Neural crest cell (in vitro differentiated cells): ENCODE measurements at places on chromosomes 3 and 15. TPM values are rescaled to one million over a fixed set of nuclear protein-coding genes. Genes with fewer than 3 reads are reported as not detected.

DNA sequence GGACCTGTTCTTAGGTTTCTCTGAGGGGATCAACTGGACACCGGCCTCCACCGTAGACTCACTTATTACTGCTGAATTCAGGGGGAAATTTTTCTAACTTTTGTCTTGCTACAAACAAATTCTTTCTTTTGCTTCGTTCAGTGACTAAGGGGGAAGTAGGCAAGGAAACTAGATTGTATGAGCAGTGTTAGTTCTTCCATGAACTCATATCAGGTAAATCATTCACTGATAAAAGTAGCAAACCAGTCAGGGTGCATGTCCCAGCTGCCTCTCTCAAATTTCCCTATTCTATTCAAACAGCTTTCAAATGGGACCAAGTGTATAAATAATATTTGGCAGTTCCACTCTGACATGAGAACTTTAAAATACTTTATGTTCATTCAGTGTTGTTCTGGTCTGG is 7.3 kb upstream of the CCDC13 start:
- H3K27me3 ChIP-seq, result no peaks in the 10 kb centered on the region
- no peak for DNase-seq
- peaks cover 6% of the 10 kb centered on the region for H3K4me1 ChIP-seq
- H3K36me3 ChIP-seq, result peaks cover 5% of the 10 kb centered on the region

GRCh38 chr3:132966374-132966773 is 71.8 kb upstream of the TMEM108 start:
- H3K4me3 ChIP-seq, result no peak overlapping the region
- no peak overlapping the region for H3K27ac ChIP-seq
- H3K27me3 ChIP-seq, result peaks cover 5% of the 10 kb centered on the region
- no peaks in the 10 kb centered on the region for H3K36me3 ChIP-seq
- DNase-seq, result no peak

DNA sequence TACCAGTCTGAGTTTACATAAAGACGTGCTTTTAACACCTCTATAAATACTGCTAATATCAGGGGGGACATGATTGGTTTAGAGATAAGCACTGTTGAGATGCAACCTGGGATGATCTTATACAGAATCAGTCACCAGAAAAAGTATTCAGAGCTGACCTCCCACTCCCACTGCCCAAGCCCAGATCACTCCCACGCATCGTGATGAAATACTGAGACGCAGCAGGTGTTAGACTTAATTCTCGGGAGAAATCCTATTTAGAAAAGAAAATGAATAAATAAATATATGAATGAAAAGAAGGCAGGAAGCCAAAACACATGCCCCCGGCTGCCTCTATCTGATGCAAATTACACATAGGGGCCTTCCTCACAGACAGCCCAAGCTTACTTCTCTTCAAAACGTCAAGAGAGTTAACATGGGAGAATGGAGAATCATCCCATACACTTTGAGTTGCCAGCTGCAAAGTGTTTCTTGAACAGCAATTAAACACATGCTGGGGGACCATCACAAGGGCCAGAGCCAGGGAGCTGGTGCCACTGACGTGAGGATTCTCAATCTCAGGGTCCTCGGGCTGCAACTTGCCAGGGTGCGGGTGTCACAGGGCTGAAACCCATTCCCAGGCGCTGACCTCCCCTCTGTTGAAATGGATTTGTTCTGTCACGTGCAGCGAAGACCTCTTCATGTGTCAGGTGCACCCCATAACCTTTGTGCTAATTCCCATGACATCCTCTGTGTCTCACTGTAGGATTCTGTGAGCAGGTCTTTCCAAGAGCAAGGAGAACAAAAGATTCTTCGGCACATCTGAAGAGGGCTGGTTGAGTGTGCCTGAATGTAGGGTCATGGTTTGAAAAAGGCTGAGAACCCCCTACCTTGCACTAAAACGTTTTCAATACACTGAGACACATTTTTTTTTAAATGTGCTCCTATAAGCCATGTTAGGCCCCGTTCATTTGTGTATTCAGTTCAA is 764.2 kb upstream of the ARRDC4 start:
- no peak overlapping the region for H3K4me3 ChIP-seq
- H3K4me1 ChIP-seq, result peaks cover 16% of the 10 kb centered on the region
- H3K27ac ChIP-seq, result peak overlapping the region; percentile 90
- no peaks in the 10 kb centered on the region for H3K36me3 ChIP-seq
- DNase-seq, result no peak

DNA sequence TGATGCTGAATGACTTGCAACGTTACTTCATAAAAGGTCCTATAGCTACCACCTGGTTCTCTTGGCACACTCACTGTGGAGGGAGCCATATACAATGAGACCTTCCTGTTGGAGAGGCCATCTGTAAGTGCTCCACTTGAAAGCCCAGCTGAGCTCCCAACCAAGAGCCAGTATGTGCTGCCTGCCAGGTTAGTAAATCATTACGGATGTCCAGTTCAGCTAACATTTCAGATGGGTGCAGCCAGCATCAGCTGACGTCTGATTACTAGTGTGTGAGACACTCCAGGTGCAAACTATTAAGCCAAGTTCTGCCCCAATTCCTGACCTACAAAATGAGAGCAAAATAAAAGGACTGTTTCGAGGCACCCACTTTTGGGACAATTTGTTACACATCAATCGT is 274.4 kb upstream of the ROBO2 start:
- no peaks in the 10 kb centered on the region for H3K36me3 ChIP-seq
- no peak overlapping the region for H3K4me3 ChIP-seq

DNA sequence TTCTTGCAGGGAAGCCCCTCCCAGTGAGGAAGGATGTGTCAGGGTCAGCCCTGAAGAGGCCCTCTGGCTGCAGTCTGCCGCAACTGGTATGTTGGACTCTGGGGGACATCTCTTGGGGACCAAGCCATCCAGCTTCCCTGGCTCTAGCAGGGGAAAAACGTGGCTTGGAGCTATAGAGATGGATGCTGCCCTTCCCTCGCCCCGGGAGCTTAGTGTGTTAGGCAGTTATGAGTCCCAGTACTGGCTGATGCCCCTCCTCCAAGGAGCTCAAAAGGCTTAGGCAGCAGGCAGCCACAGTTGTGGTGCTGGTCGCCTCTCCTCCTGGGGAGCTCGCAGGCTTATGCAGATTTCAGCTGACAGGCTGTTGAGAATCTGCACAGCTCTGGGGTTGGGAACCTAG is 353.1 kb upstream of the GBE1 start:
- H3K27ac ChIP-seq, result no peak overlapping the region
- H3K27me3 ChIP-seq, result no peaks in the 10 kb centered on the region
- peaks cover 20% of the 10 kb centered on the region for H3K36me3 ChIP-seq

DNA sequence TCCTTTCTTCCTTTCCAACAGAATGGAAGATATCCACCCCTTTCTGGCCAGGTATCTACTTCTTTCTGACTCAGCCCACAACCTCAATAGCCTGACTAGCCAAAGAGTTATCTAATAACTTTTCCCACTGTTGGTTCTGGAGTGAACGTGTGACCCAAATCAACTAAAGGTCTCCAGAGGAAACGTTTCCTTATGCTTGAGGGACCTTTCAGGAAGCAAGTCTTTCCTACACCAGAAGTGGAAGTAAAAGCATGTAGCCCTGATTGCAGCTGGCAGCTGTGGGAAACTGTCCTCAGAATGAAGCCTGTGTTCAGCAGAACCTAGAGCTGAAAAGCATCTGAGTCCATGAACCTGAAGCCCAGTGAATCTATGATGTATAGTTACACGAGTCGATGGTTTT is 34.7 kb upstream of the PHLDB2 start:
- H3K4me3 ChIP-seq, result no peak overlapping the region
- DNase-seq, result no peak
- no peaks in the 10 kb centered on the region for H3K4me1 ChIP-seq
- H3K27me3 ChIP-seq, result no peaks in the 10 kb centered on the region
- H3K36me3 ChIP-seq, result peaks cover 2% of the 10 kb centered on the region
- no peak overlapping the region for H3K27ac ChIP-seq

DNA sequence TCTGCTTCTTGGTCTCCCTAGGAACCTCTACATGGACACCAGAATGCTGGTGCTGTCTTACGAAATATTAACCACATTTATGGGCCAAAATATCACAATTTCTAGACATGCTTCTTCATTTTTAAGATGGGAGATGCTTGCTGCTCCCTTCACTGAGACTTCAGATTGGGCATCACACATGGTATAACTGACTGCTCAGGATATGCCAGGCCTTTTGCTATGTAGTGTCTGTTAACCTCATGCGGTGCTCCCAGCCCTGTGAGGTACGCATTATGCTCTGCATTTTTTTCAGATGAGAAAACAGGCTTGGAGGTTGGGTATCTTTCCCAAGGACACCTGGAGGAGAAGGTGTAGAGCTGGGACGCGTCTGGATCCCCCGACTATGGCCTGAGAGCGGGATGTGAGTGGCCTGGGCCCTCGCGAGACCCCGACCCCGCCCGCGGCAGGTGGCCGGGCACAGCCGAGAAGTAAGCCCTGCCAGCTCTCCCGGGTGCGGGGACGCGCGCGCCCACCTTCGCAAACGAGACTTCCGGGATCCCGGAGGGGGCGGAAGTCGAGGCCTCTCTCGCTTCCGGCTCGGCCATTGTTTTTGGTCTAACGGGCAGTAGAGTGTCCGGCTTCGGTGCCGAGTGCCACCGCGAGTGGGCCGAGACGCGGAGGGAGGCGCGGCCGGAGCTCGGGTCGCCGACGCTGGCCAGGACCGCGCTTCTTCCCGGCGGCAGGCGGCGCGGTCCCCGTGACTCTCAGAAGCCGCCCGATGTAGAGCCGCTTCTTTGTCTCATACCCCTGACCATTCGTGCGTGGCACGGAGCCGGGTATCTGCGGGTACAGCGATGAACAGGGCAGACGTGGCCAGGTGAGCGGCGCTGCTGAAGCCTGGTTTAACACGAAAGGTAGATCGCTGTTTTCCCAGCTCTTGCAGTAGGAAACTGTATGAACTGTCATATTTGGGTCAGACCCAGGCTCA is at the start of gene ZKSCAN7:
ZKSCAN7 (plus strand) TSS at position 568 of the 967 bp plus-strand sequence. CDS start 1,855 bp downstream, outside the sequence.
- peak within 1 kb of the TSS; percentile 97 for H3K4me3 ChIP-seq
- peaks cover 34% of the 10 kb centered on the region for H3K27me3 ChIP-seq
- DNase-seq, result peak; percentile 63
- peak within 1 kb of the TSS; percentile 99 for H3K27ac ChIP-seq
- H3K4me1 ChIP-seq, result peaks cover 29% of the 10 kb centered on the region

GRCh38 chr15:90982135-90982534 is 12.2 kb downstream of the PRC1 start:
- no peaks in the 10 kb centered on the region for H3K4me1 ChIP-seq
- no peak for DNase-seq

DNA sequence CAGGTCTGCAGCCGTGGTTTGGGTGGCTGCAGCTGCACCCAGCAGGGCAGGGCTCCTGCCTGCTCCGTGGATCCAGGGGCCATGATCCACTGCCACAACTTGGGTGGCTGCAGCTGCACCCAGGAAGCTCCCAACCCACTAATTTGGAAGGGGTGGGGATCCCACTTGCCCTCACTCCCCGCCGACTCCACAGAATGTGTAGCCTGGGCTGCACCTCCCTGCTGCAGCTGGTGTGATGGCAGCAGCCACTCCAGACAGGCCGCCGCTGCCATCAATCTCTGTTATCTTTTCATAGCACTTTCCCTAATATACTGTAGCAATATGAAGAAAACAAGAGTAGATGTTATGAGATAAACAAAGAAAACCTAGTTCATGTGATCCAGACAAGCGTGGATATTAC is 137.8 kb upstream of the CNTN3 start:
- no peaks in the 10 kb centered on the region for H3K36me3 ChIP-seq
- peaks cover 9% of the 10 kb centered on the region for H3K4me1 ChIP-seq
- H3K4me3 ChIP-seq, result no peak overlapping the region
- DNase-seq, result no peak
- no peaks in the 10 kb centered on the region for H3K27me3 ChIP-seq
- H3K27ac ChIP-seq, result no peak overlapping the region

DNA sequence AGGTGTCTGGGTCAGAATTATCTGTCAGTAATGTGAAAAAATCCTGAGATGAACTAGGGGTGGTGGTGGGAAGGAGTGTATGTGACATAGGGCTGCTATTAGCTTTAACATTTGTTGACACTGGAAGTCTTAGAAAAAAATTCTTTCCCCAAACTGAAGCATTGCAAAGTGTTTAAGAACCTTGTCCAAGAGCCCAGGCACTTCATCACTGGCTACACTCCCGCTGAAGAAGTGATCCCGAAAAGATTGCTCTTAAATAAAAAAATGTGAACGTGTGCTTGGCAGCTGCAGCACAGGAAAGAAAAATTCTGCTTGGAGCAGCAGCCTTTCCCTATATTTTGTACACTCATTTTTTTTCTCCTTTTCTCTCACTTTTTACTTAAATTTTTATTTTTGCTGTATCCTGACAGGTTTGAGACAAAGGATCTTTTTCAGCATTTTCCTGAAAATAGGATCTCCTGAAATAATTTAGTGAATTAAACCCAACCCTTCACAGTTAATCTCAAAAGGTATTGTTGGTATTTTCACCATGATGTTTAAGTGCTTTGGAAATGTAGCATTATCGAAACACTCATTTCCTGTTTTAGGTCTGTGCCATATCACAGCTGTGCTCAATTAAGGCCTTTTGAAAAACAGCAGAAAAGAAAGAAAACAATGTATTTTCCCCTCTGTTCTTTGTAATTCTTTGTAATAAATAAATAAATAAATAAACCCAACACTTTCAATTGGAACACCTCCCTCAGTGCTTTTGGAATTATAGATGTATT is 477.6 kb downstream of the ZNF385D start:
- no peak overlapping the region for H3K4me3 ChIP-seq
- H3K4me1 ChIP-seq, result no peaks in the 10 kb centered on the region
- no peaks in the 10 kb centered on the region for H3K36me3 ChIP-seq
- DNase-seq, result no peak
- no peaks in the 10 kb centered on the region for H3K27me3 ChIP-seq
- no peak overlapping the region for H3K27ac ChIP-seq

DNA sequence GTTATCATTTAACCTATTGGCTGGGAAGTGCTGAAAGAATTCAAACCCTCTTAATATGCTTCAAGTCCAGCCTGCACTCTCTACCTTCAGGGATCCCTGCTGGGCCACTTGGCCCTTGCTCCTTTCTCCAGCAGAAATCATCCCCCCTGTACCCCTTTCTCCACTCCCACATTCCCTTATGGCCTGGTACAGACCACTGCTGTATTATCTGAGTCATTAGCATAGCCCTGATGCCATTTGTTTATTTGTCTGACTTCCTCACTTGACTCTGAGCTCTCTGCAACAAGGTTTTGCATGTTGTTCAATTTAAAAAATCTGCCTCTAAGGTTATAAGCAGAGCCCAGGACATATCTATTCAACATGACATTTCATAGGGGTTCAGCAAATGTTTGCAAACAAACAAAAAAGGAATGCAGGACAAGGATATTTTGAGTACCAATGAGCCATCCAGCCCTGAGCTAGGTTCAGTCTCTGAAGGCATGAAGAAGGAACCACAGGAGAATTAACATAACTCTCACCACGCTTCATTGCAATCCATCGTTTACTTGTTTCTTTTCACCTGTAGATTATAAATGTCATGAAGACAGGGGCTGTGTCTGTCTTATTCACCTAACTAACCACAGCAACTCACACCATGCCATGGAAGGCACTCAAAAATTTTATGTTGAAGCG is 26.6 kb upstream of the HES1 start:
- peaks cover 6% of the 10 kb centered on the region for H3K27me3 ChIP-seq
- H3K4me1 ChIP-seq, result peaks cover 26% of the 10 kb centered on the region
- no peak for DNase-seq
- no peak overlapping the region for H3K4me3 ChIP-seq

Gene CHRM5
- total RNA-seq, result not detected in 2 replicates

Gene TWF2
- total RNA-seq, result 30.7 and 31.7 TPM in 2 replicates

Gene IL1RAP
- total RNA-seq, result 4.4 and 5.4 TPM in 2 replicates
